ENCODE measurements at places on chromosomes 11 and 22. TPM values are rescaled to one million over a fixed set of nuclear protein-coding genes. Genes with fewer than 3 reads are reported as not detected.
A peak's percentile ranks its signal among the peaks of the same experiment; 100 is the strongest.

DNA sequence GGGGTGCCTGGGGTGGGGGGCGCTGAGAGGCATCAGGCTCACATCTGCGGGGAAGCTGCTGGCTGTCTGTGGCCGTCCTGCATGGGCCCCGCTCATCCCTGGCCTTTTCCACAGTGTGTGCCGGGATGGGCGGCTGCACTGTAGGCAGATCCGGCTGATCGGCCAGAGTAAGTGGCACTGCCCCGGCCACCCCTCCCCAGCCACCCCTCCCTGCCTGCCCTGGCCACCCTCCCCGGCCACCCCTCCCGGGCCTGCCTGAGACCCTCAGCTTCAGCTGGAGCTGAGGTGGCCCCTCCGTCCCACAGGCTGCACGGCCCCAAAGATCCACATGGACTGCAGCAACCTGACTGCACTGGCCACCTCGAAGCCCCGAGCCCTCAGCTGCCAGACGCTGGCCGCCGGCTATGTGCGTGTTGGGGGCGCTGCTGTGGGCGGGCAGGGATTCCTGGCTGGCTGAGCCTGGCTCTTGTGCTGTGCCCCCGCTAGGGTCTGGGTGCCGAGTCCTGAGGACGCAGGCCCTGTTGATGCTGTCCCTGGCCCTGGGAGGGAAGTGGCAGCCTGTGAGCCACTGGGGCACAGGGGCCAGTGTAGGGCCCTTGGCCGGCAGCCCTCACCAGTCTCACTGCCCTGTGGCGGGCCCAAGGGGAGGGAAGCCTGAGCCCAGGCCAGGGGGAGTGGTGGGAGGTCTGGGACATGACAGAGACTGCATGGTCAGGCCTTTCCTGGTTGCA lies 10.9 kb downstream of the MUC2 start:
- DNase-seq = peak; percentile 48

- no peak for DNase-seq
Observed at GRCh38 chr11:24515632-24516031, 18.8 kb downstream of the LUZP2 start.

DNA sequence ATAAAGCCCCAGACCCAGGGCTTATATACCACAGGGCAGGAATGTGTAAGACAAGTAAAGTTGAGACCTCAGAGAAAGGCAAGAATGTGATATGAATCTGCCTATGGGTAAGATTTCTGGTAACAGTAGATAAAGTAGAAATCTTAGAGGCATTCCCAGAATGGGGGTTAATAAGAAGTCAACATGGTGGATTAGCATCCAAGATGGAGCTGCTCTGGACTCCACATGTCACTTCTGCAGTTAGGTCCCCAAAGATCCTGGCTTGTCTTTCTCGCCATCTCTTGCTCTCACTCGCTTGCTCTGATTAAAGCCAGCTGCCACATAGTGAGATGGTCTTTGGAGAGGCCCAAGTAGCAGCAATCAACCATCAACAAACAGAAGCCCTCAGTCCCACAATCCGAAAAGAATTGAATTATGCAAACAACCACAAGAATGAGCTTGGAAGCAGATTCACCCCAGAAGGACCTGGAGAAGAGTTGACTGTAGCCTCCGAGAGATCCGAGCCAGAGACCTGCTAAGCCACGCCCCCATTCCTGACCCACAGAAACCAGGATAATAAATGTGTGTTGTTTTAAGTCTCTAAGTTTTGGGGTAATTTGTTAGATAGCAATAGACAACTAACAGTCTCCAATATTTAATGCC lies 5.4 kb upstream of the C11orf86 start:
- DNase-seq = no peak

IFTAP gene
- total RNA-seq = 14.7 TPM

C11orf16 gene
- not detected for total RNA-seq

DNA sequence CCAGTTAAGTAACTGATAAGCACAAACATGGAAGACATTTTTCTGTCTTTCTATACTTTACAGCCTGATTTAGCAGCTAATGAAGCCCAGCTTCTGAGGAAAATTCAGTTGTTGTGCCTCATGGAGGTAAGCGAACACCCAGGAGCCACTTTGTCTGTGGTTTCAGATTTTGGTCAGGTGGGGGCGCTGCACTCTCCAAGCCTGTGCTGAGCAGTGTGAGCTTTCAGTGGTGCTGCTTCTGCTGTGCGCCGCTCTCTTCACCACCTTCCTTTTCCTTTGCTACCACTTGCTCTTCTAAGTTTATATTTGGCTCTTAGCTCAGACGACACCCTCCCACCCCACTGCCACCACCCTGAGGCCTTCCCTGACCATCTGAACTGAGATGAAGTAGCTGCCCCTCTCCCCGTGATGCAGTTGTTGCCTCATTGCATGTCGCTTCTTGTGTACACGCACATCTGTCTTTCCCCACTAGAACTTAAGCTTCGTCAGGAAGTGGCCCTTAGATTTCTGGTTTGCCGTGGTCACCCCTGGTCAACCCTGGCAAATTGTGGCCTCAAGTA lies 14.0 kb downstream of the PSMD13 start:
- no peak for DNase-seq

DNA sequence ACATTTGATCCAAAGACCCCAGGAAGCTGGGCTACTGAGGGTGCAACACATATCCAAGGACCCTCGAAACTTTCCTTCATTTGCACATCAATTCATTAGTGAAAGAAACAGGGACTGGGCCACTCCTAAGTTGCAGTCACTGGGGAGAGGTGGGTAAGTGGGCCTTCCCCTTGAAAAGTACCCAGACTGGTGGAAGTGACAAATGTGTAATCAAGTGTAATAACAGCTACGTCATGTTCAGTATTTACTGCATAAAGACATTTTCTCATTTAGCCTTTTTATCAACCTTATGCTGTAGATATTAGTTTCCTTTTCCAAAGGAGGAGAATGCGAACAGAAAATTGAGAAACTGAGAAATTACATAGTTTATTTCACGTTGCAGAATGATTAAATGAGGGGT lies 101.9 kb upstream of the OLFML1 start:
- no peak for DNase-seq

GRCh38 chr11:63670433-63671321 lies 499 bp downstream of the ATL3 start:
- peak; percentile 45 for DNase-seq

DNA sequence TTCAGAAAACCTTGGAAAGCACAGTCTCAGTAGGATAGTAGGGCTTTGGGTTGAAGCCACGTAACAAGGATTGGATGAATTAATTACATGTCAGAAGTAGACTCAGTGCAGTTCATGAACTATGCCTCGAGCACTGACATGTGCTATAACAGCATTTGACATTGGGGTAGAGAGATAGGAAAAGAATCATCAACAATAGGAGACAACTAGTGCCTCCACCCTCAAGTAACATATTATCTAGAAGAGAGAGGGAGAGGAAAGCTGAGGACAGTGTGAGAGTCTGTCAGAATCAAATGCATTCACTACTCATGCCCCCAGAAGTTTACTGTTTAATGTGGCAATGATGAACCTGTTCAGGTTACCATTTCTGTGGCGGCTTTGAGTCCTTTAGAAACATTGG lies 26.4 kb downstream of the MMP13 start:
- no peak for DNase-seq

GRCh38 chr22:40953471-40953870 lies 2.3 kb downstream of the RBX1 start:
- DNase-seq = no peak

- DNase-seq = no peak
Observed at GRCh38 chr22:17229991-17230630, 10.9 kb upstream of the ADA2 start.

GRCh38 chr11:93935826-93936225 lies 85.3 kb upstream of the HEPHL1 start:
- DNase-seq = no peak

DNA sequence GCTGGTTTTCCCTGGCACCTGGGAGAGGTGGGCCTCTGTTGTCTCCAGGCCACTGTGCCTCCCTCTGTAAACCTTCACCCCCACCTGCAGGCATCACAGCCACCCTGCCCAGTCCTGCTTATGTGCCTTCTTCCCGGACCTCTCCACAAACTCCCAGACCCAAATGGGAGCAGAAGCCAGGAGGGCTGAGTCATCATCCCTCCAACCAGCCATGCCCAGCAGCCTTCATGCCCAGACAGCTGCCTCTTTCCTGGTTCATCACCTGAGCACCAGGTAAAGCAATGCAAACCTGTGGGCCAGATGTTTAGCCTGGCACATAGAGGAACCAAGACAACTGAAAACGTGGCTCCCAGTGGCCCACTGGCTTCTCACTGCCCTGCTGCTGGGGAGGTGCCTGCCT lies 2.1 kb upstream of the TMPRSS4 start:
- no peak for DNase-seq

DNA sequence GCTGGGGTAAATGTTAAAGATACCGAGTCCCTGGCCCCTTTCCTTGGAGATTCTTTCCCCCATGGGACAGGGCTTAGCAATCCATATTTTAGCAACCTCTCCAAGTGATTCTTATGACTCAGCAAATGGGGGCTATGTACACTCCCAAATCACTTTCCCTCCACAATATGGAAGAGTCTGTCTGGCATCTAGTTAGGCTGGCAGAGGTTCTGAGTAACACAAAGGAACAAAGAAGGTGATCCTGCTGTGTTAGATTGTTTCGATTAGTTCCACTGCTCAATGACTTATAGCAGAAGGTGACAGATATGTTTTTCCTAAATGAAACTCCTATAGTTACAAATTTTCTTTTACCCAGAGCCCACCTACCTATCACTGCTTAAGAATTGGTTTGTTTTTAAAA lies 154.0 kb upstream of the SYT13 start:
- no peak for DNase-seq

TRAPPC4 gene
- total RNA-seq = 60.0 TPM

DNA sequence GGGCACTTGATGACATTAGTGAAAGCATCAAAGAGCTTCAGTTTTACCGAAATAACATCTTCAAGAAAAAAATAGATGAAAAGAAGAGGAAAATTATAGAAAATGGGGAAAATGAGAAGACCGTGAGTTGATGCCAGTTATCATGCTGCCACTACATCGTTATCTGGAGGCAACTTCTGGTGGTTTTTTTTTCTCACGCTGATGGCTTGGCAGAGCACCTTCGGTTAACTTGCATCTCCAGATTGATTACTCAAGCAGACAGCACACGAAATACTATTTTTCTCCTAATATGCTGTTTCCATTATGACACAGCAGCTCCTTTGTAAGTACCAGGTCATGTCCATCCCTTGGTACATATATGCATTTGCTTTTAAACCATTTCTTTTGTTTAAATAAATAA lies 10.6 kb downstream of the REXO2 start:
- DNase-seq = no peak

- no peak for DNase-seq
Observed at GRCh38 chr11:6356503-6357055, 33.7 kb upstream of the SMPD1 start.

DNA sequence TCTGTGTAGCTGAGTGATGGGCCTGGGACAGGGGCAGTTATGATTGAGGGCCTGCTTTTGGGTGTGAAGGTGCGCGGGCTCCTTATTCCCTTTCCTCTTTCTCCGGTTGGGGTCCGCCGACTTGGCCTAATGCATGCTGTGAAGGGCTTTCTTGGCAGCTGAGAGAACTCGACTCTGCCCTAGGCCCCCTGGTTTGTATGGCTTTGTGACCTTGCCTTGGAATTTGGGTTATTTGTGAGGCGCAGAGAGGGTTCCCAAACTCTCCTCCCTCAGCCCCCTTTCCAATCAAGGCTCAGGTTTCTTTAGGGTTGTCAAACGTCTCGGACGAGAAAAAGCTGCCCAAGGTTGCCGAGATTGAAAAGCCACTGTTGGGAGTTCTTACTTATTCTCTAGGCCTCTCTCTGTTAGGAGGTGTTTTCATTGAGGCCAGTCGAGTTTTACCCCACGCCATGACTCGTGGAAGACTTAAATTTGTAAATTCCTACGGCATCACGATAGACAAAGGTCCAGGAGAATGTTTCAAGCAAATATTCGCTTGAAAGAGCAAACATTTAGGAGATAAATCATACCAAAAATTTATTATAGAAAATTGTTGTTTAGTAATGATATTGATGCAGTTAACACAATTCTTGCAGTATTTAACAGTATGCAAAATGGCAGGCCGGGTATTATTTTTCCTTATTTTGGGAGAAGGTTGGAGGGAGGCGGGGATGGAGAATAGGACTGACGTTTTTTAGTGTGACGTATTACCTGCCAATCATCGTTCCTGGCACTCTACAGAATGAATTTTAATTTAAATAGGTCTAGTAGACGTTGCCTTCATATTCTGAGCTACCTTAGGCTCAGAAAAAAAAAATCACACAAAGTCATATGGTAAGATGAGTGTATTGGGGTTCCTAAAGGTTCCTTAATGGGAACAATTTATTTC lies 689 bp downstream of the PDHX start:
- DNase-seq = no peak

SYCE3 gene
- not detected for total RNA-seq

DNA sequence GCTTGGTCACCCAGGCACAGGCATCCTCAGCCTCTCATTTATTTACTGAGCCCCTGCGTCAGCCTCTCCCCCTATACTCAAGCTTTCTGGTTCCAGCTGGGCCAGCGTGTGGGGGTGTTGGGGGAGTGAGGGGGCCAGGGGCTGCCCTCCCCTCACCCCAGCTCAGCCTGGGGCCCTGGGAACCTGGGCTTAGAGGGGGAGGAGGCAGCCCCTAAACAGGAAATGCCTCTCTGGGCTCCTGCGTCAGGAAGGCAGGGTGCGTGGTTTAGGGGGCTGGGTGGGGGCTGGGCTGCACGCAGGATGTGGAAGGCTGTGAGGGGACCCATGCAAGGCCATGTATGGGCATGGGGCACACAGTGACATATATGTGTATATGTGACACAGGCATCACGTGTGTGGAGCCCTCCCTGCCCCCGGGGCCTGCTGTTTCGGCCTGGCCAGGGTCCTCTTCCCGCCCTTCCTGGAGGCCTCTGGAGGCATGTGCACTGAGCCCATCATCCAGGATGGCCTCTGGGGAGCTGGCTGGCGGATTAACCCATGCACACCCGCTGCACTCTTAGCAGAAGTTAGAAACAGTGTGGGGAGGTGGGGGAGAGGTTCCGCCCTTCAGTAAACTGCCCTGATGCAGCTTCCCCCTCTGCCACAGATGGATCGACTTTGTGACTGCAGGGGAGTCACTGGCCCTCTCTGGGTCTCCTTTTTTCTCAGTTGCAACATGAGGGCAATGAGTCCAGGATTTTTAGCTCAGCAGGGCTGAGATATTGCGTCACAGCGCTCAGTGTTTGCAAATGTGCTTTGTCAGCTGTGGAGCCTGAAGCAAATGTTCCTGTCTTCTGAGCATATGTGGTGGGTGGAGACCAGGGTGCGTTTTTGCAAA lies 1.1 kb upstream of the CD248 start:
- DNase-seq = no peak

DNA sequence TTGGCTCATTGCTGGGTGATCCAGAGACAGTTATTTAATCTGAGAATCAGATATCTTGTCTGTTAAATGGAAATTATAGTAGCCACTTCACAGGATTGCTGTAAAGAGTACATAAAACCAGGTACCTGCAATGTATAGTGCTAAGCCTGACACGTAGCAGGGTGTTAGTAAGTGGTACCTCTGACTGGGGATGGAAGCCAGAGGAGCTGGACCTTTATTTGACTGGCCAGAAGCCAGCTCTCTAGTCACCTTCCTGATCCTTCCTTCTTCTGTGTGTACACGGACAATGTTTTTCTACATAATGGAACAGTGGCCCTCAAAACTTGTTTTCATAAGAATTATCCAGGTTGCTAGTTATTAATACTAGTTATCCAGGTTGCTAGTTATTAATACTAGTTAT lies 25.5 kb upstream of the EHF start:
- DNase-seq = no peak

APOL6 gene
- 25.6 TPM for total RNA-seq
